ENCODE measurements at places on chromosomes 16 and 17.

DNA sequence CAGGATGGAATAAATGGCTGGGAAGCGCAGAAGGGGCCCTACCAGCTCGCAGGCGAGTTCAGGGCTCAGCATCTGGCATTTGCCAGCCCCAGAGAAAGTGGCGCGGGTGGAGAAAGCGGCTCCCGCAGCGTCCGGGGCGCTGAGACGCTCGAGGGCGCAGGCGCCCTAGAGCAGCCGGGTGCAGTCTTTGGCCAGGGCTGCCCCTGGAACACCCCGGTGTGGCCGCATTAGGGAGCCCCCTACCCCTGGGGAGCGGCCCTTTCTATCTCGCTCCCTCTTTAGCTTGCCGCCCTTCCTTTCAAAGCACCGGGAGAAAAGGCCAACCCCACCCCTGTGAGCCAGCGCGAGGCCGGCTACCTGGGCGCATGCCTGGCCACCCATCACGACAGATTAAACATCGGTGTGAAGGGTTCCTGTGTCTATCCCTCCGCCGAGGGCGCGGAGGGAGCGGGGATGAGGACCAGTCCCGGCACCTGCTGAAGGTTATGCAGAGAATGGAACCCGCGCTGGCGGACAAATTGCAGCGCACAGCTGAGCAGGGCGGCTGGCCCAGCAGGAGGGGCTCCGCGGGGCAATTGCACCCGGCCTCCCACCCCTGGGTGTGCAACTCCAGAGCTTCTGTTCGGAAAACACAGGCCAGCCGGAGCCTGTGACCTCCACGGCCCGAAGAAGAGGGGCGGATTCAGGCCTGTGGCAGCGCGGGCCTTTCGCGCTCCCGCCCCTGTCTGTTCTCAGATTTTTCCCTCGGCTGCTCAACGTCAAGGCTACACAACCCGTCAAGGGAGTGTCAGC is 15.6 kb upstream of the FOXF1 start:
- DNase-seq: no peak

- DNase-seq: no peak
These were observed 80.0 kb downstream of the ATF7IP2 start for GRCh38 chr16:10465821-10466220.

DNA sequence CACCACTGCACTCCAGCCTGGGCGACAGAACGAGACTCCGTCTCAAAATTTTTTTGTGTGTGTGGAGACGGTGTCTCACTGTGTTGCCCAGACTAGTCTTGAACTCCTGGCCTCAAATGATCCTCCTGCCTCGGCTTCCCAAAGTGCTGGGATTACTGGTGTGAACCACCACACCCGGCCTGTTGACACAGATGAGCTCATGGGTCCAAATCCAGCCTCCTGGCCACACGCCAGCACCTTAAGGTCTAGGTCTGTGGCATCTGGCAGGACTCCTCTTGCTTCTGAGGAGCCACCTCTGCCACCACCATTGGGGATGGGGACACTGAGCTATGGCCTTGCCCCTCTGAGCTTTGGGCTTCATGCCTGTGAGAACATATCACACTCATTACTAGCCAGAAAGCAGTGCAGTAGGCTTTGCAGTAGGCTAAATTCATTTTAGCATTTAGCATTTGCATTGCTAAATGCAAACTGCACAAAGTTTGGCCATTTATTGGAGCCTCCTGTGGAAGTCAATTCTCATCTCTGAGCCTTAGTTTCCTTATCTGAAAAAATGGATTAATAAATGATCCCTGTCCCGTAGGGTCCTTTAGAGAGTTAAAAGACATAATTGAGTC is 5.5 kb upstream of the CDIPT start:
- no peak for DNase-seq

GRCh38 chr17:73652886-73653480 is 8.7 kb upstream of the SDK2 start:
- DNase-seq: no peak

DNA sequence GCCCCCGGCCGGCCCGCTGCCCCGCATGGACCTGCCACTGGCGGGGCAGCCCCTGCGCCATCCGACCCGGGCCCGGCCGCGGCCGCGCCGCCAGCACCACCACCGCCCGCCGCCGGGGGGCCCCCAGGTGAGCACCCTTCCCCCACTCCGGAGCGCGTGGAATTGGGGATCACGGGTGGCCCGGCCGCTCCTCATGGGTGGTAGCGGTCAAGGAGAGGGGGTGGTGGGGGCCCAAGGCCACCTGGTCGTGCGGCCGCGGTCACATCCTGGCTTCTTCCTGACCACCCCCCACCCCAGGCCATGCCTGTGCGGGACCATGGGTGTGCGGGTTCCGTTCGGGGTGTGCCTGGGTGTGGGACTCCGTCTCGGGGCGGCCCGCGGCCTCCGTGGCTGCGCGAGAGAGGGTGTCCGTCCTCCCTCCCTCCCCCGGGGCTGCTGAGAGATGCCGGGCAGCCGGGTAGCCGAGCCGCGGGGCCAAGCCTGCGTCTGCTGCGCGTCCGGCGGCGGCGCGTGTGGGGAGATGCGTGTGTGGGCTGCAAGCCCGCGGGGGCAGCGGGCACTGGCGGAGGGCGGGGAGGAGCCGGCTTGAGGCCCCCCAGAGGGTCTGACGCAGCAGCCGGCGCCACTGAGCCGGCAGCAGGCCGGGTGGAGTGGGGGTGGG is 6.8 kb downstream of the ACD start:
- DNase-seq: no peak

GRCh38 chr16:1297018-1297696 is 12.3 kb upstream of the UBE2I start:
- DNase-seq: no peak

DNA sequence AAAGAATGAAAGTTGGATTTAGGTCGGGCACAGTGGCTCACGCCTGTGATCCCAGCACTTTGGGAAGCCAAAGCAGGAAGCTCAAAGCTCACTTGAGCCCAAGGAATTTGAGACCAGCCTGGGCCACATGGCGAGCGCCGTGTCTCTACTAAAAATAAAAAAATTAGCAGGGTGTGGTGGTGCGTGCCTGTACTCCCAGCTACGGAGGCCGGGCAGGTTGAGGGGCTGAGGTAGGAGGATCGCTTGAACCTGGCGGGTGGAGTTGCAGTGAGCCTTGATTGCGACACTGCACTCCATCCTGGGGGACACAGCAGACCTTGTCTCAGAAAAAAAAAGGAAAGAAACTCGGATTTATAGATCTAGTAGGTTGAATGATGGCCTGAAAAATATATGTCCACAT is 37.4 kb upstream of the RPH3AL start:
- DNase-seq: no peak

GRCh38 chr16:86523166-86523740 is 12.9 kb downstream of the FOXF1 start:
- no peak for DNase-seq

DNA sequence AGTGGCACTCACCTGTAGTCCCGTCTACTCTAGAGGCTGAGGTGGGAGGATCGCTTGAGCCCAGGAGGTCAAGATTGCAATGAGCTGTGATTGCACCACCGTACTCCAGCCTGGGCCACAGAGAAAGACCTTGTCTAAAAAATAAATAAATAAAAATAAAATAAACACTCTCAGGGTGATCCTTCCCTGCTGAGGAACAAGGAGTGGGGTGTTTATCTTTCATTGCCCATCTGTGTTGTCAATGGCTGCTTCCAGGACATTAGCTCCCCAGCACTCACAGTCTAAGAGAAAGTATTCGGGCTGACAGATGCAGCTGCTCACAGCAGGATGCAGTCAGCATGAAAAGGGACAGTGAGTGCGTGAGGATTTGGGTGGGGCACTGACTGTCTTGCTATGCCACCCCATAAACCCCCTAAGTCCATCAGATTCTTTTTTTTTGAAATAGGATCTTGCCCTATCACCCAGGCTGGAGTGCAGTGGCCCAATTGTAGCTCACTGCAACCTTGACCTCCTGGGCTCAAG is 31.3 kb upstream of the RBBP6 start:
- DNase-seq: no peak

DNA sequence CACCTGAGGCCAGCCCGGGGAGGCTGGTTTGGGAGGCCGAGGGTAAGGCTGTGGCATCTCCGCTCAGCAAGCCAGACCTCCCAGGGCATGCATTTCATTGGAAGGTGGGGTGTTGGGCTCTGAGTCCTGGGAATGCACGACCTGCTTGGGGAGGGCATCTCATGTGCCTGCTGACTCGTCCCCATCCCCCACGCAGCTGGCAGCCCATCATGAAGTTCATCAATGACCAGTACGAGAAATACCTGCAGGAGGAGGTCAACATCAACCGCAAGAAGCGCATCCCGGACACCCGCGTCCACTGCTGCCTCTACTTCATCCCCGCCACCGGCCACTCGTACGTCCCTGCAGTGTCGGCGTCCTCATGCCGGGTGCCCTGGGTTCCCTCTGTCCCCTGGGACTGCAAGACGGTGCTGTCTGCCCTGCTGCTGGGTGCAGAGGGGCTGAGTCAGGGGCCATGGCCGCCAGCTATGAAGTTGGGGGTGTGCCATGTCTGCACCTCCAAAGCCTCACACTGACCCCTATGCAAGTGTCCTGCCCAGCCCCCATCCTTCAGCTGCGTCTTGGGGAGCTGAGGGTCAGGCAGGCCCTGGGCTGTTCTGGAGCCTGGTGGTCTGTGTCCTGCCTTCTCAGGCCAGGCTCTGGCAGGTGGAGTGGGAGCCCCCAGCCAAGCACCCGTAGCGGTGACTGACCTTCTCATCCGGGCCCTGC is 347.9 kb downstream of the SEC14L1 start:
- DNase-seq: no peak

DNA sequence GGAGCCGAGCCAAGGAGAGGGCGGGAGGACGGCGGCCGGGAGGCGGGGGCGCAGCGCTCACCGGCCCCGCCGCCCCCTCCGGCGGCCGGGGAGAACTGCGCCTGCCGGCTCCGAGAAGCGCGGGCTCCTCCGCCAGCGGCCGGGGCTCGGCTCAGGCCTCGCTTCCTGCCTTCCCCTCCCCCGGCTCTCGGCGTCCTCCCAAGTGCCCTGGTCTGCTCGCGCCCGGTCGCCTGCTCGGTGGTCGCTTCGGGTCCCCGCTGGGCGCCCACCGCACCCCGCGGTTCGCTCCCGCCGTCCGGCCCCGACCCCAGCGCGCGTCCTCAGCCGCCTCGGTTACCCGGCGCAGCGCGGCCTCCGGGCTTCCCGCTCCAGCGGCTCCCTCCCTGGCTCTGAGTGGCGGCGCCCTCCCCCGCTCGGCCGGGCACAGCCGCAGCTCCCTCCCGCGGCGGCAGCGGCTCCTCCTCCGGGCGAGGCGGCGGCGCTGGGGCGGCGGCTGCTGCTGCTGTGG is 313 bp downstream of the UBTF start:
- DNase-seq: no peak

DNA sequence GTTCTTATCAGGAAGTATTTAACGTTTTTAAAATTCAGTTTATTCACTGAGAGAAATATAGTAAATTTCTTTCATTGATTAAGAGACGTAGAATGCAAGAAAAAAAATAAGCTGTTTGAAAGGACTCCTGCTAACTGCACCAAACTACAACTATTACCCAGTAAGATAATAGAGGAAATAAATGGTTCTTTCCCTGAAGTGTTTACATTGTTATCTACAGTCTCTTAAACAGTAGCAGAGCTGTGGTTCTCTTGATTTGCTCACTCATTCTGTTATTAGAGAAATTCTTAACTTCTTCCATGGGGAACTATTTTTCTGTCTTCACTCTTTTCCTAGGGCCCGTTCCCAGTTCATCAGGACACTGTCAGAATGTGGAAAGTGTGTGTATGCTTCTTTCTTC is 973.0 kb downstream of the KCNJ2 start:
- no peak for DNase-seq

DNA sequence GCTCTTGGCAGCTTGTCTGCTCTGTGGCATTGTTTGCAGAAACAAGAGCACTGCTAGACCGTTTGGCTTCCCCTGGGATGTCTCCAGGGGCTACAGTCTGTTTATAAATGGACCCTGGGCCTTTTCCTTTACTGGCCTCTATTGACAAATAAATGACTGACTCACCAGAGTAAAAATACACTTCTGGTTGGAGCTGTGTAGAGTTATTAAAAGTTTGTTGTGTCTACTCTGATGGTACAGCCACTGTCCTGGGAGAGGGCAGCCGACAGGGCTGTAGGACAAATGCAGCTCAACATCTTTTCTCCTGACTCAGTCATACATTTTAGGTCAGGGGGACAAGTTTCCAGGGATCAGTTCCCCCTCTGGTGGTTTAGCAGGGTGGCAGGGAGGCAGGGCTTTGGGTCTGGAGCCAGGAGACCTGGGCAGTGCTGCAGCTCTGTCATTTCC is 30.0 kb downstream of the FOXL1 start:
- DNase-seq: no peak

- DNase-seq: no peak
These were observed 12.2 kb upstream of the CDH5 start for GRCh38 chr16:66354034-66354909.

GRCh38 chr17:41620583-41621434 is 3.6 kb downstream of the KRT17 start:
- no peak for DNase-seq

DNA sequence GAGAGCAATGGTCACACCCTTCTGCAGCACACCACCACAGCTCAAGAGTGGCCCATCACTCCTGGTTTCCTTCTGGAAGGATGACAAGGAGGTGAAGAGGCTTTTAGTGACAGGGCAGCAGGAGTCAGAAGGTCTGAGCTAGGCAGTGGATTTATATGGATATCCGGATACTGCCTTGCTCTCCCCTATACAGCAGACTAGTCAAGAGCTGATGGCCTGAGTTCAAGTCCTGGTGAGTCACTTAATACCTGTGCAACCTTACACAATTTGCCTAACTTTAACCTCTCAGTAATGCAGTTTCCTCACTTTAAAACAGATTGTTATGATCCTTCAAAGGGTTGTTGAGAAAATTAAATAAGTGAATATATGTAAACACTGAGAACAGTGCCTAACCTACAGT is 22.9 kb downstream of the MYO18A start:
- DNase-seq: no peak

GRCh38 chr17:5978496-5978895 is 91.7 kb upstream of the WSCD1 start:
- no peak for DNase-seq

DNA sequence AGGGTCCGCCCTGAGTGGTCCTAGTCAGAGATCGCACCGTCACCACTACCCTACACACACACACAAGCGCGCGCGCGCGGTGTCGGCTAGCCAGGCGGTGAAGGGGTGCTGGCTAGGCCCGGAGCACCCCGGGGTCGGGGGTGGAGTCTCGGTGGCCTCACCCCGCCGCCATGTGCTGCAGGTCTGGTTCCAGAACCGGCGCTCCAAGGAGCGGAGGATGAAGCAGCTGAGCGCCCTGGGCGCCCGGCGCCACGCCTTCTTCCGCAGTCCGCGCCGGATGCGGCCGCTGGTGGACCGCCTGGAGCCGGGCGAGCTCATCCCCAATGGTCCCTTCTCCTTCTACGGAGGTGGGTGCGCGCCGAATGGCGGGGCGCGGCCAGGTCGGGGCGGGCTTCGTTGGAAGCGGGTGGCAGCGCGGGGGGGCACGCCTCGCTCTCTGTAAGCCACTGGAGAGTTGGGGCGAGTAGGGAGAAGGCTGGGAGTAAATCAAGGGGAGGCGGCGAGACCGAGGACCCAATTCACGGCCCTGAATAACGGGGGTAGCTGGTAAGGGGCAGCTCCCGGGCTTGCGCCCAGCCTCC is 4.8 kb downstream of the LHX1 start:
- DNase-seq: no peak

GRCh38 chr16:83711069-83711468 is 96.7 kb upstream of the HSBP1 start:
- DNase-seq: no peak

Measured in forelimb muscle (tissue), 1 donor.